ENCODE measurements at places on chromosomes 7 and 10. TPM values are rescaled to one million over a fixed set of nuclear protein-coding genes. Genes with fewer than 3 reads are reported as not detected.

Gene FBXL13
- 1.1 TPM for total RNA-seq

Gene SKAP2
- total RNA-seq: 12.1 TPM

Gene CD36
- total RNA-seq: 1.7 TPM

Gene PSMC2
- 111 TPM for total RNA-seq

Gene LIPF
- not detected for total RNA-seq

Gene CTNNA3
- 3.3 TPM for total RNA-seq

Gene LIPN
- total RNA-seq: not detected

GRCh38 chr7:40200791-40201190 is 66.0 kb downstream of the SUGCT start:
- DNase-seq: no peak

DNA sequence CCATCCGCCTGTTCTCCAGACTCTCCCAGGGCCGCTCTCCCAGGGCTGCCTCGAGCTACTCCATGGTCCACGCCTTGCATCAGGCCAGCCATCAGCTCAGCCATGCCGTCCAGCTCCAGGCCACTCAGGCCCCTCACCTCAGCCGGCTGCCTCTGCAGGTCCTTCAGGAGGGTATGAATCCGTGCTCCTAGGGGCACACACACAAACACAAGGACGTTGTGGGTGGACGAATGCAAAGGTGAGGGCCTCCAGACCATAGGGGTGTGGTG is 449.4 kb downstream of the PTPRN2 start:
- DNase-seq: no peak

GRCh38 chr10:6721480-6721879 is 141.4 kb upstream of the PRKCQ start:
- no peak for DNase-seq

DNA sequence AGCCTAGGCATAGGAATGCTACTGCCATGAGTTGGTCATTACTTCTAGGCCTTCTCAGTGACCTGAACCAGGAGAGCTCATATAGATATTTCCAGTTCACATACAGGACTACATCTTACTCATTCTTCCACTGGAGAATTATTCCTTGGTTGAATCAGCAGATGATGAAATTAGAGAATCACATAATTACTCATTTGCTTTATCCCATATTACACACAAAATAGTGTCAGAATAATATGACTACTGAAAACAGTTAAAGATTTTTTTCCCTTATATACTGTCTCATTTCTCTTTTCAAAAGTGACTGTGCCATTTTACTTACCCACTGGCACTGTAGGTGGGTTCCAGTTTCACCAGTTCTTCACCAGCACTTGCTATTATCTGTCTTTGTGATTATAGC is 18.5 kb downstream of the BMS1 start:
- DNase-seq: no peak

DNA sequence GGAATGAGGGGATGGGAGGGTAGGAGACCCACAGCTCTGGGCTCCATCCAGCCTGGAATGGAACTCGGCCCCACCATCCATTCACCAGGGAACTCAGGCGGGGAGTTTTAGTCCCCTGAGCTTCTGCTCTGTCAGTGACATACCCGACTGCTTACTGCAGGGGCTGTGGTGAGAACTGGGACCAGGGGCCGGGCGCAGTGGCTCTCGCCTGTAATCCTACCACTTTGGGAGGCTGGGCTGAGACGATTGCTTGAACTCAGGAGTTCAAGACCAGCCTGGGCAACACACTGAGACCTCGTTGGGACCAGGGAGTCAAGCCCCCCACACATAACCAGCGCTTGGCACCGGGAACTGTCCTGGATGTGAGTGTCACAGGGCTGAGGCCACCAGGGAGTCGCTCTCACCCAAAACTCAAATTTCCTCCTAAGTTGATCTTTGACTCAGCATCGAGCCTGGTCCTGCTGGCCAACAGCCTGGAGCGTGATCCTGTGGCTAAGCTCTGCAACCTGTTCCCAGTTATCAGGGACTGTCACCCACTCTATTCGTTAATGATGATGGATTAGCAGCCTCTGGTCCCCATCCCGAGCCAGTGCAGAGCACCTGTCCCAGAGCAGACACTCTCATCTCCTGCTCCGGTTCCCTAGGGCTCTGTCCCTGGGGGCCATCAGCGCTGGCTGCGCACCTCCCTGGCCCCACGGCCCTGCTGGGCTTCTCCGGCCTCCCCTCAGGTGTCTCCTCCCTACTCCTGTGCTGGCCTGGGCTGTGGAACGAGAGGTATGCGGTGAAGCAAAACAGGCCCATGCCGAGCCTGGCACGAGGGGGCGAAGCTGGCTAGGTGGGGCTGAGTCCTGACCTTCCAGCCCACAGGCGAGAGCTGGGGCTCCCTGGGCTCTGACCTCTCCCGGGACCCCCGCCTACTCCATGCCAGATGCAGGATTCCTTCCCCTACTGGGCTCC is 902 bp upstream of the CLDN15 start:
- DNase-seq: no peak

DNA sequence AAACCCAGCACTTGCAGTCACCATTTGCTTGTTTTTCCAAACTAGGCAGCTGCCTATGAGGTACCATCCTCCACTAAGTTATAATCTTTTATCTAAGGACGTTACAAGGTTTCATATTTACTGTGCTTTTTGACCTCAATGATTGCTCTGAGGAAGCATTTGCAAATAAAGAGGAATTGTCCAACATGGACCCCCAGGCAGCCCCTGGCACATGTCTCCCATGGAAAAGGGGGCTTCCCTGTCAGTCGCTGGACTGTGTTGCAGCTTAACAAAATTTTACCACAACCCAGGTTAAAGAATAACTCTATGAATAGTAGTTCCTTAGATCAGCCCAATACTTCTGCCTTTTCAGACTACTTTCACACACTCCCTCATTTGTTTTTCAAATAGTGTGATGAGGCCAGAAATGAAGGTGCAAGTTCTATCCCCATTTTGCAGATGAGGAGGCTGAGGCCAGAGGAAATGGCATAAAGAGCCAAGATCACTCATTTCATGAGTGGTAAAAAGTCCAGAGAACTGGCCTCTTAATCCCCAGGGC is 52.8 kb upstream of the ZPBP start:
- DNase-seq: no peak

- DNase-seq: peak; percentile 73
These were observed 199.5 kb upstream of the NFE2L3 start for GRCh38 chr7:25952261-25953057.

DNA sequence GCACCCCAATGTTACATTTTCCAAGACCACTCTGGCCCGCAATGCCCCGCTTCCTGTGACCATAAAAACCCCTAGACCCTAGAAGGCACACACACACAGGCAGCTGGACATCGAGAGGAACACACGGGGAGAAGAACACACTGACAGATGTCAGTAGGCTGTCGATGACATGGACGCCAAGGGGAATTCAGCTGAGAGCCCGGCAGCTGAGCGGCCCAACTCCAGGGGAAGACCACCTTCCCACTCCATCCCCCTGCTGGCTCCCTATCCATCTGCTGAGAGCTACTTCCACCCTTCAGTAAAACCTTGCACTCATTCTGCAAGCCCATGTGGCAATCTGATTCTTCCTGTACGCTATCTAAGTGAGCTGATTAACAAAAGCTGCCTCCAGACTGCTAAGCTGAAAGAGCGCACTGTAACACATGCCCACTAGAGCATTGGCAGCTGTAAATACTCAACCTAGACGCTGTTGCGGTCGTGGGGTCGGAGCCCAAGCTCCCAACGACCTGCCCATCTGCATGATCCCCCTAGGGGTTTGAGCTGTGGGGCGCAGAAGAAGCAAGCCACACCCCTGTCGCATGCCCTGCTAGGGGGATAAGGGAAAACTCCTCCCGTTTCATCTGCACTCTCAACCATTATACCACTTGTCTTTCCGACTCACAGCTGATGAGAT is 843.6 kb upstream of the POT1 start:
- peak; percentile 74 for DNase-seq

DNA sequence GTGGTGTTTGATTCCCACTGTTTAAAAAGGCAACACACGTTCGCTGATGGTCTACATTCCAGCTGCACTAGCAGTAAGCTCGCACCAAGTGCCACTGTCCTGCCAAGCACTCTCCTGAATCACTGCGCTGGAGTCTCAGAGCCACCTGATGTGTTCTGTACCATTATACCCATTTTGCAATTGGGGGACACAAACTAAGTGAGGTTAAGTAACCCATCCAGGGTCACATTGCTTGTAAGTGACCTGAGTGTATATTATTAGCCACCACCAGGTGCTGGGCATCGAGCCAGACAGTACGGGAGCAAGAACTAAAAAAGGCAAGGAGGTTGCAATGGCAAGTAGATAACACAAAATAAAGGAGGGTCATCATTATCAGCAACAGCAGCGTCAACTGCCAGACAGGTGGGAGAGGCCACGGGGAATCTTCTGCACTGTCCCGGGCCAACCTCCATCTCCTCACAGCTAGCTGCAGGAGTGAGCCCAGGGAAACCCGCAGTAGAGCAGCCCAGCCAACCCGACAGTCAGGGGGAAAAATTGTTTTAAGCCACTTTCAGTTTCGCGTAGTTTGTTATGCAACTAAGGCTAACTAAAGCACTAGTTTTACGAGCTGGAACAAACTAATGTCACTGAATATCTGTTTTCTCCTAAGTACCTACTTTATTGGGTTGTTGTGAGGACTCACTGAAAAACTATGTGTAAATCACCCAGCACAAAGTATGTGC is 712 bp upstream of the CPVL start:
- DNase-seq: no peak

GRCh38 chr7:47635091-47636080 is 53.5 kb upstream of the TNS3 start:
- peak; percentile 31 for DNase-seq

DNA sequence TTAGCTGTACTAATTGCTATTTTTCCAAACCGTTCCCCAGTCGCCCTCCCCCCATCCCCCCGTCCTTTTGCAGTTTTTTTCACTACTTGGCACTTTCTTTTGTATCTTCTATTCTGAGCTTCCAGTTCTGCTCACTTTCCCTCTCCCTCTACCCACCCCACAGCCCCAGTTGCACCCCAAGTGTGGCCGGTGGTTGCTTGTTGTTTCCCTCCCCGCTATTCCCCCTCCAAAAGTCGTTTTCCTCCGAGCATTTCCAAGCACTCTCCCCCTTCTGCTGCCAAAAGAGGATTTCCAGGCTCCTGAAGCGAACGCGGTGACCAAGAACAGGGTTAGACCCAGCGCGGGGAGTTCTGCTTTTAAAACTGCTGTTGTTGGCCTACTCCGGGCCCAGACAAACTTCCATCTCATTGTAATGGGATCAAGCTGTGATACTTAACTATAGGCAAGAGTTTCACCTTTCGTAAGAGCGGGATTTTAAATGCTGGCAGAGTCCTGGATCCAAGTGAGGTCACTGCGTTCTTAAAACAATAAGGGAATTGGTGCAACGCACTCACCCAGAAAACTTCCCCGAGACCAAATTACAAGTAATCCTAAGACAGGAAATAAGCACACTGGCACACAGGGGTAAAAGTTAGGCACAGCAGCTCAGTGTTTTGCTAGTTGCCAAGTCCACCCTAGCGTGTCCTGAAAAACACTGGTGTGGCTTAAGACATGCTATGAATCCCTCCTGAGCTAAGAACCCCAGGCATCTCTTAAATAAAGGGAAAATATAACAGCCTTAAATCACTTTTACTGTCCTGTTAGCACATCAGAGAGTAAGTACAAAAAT is 1.5 kb upstream of the RGS10 start:
- no peak for DNase-seq
